ENCODE measurements at places on chromosomes 3 and 15. TPM values are rescaled to one million over a fixed set of nuclear protein-coding genes. Genes with fewer than 3 reads are reported as not detected.

The ZNF385D gene
- total RNA-seq, result 15.7 TPM

The NCK1 gene
- 21.1 TPM for total RNA-seq

The PLA2G4E gene
- total RNA-seq, result not detected

The FAM43A gene
- total RNA-seq, result 2.5 TPM

The GTPBP8 gene
- 21.6 TPM for total RNA-seq

The SNRPN gene
- 183 TPM for total RNA-seq

The SLC24A5 gene
- not detected for total RNA-seq

The RAF1 gene
- total RNA-seq, result 126 TPM

The DNAJC17 gene
- 14.0 TPM for total RNA-seq

The SEMA3B gene
- 3.2 TPM for total RNA-seq

The DUOX2 gene
- not detected for total RNA-seq

The GABRA5 gene
- 27.8 TPM for total RNA-seq

The RAB11A gene
- 117 TPM for total RNA-seq

The DZIP3 gene
- total RNA-seq, result 49.9 TPM

The DHFR2 gene
- 8.1 TPM for total RNA-seq

The FILIP1L gene
- 2.2 TPM for total RNA-seq

The GUCA1C gene
- total RNA-seq, result not detected

The PRRT3 gene
- 2.5 TPM for total RNA-seq

The C3orf49 gene
- not detected for total RNA-seq

The NR2F2 gene
- total RNA-seq, result 4.4 TPM

The PATL2 gene
- total RNA-seq, result not detected

The FBXL2 gene
- 43.8 TPM for total RNA-seq

The PTH1R gene
- 0.98 TPM for total RNA-seq

The EDC3 gene
- 17.9 TPM for total RNA-seq

The ISG20 gene
- total RNA-seq, result not detected

The CCK gene
- 24.3 TPM for total RNA-seq

The TOP2B gene
- total RNA-seq, result 414 TPM

The SAMD7 gene
- not detected for total RNA-seq

Measured in temporal lobe (tissue), 4 donors.